ENCODE measurements at places on chromosomes 5 and 9.
A peak's percentile ranks its signal among the peaks of the same experiment; 100 is the strongest.

- DNase-seq = no peak
Measured at GRCh38 chr5:39161578-39161977, 57.8 kb downstream of the FYB1 start.

DNA sequence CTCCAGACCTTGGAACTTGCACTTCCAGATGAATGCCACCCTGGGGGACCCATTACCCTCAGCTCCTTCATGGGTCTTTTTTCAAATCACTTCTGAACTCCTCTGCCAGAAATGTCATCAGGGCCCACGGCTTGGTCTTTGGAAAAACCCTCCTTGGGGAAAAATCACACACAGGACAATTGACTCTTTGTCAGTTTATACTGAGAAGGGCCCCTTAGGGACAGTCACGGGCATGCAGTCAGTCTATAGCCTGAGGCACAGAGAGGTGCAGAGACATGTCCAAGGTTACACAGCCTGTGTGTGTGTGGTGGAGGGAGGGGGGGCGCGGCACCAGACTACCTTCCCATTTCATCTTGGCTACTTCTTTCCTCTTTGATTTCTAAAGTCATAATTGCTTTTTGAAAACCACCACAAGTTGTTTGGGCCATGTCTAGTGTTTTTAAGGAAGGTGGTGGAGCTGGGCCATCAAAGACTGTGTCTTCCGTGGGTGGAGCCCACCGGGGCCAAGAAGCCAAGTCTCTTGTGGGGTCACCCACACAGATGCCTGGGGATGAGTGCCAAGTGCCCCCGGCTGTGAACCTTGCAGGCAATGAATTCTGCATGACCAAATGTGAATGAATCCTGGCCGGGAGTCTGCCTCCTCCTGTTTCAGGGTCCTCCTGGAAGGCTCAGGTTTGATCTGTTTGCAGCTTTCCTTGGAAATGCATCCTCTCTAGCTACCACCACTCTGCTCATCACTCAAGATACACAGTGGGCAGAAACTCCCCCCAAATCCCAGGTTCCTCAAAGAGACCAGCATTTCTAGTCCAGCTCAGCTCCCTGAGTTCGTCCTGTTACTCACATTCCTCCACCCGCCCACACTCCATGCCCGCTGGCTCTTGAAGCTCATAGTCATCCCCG, 200.1 kb upstream of the TBC1D2 start:
- no peak for DNase-seq

- peak; percentile 71 for DNase-seq
Measured at GRCh38 chr9:130542038-130542437, 37.3 kb upstream of the FUBP3 start.

- no peak for DNase-seq
Measured at GRCh38 chr5:11791792-11792191, 112.5 kb downstream of the CTNND2 start.

DNA sequence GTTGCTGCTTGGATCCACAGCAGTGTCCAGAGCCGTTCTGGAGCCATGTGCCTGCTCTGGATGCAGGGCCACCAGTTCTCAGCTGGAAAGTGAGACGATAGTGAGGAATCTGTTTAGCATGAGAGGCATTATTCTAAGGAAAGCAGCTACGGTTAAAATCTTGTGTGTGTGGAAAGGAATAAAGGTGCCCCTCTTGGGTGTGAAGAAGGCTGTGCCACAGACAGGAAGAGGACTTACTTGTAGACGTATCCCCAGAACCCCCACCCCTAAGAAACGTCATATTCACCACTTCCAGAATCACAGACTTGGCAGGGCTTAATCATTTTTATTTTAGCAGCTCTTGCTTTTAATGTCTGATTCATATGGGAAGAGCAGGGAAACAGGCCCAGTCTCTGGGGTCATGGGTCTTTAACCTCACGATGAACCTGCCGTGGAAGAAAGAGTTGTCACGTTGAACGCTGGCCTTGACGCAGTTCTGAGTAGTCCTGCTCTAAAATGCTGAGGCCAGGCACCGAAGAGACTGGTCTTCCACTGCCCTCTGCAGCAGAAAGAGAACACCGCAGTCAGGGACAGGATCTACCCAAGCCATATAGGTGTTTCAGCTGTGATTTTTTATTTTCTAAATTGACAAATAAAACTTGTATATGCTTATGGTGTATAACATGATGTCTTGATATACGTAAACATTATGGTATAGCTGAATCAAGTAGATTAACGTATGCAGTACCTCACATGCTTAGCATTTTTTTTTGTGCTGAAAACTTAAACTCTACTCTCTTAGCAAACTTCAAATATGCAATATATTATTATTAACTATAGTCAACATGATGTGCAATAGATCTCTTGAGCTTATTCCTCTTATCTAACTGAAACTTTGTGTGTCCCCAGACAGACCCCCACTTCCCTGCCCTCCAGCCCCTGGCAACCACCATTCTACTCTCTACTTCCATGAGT, 38.8 kb downstream of the CARTPT start:
- peak; percentile 9 for DNase-seq

DNA sequence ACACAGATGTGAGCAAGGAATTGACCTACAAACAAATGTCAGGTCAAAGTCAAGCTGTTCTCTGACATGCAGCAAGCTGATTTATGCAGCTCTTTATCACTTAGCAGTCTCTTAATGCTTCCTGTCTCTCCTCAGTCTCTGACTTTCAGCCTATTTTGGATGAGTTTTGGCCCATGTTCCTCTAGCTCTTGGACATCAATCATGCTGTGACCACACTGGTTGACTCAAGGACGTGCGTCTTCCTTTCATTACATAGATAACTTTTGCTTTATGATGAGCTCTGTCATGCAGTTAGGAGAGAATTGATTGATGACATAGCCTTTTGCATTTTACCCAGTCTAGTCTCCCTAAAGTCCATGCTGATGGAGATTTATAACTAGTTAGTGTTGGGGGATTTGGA, 9.4 kb upstream of the REEP5 start:
- no peak for DNase-seq

GRCh38 chr9:27125030-27125429, 16.0 kb downstream of the TEK start:
- DNase-seq = no peak

DNA sequence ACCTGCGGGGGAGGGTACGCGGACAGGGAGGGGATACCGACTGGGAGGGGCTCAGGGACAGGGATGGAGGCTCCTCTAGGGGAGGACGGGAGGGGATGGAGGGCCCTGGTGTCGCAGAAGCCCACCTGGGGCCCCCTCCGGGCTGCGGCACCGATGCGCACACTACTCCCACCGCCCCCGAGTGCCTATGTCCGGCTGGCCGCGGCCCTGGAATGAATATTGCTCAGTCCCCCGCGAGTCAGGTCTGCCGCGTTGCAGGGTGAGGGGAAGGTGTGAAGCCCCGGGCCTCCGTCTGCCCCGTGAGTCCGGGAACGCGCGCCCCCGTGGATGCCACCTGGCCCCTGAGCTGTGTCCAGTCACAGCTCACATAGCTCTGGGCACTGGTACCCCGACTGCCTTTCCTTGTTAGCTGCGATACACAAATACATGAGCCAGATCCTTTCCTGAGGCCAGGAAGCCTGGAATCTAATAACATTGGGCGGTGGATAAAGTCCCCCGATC, 44.5 kb upstream of the PRSS3 start:
- DNase-seq = no peak

GRCh38 chr5:97534166-97534565, 351.1 kb upstream of the RIOK2 start:
- peak; percentile 36 for DNase-seq

Measured in Jurkat, Clone E6-1 (cell line).